ENCODE measurements at places on chromosomes 12 and 14.

DNA sequence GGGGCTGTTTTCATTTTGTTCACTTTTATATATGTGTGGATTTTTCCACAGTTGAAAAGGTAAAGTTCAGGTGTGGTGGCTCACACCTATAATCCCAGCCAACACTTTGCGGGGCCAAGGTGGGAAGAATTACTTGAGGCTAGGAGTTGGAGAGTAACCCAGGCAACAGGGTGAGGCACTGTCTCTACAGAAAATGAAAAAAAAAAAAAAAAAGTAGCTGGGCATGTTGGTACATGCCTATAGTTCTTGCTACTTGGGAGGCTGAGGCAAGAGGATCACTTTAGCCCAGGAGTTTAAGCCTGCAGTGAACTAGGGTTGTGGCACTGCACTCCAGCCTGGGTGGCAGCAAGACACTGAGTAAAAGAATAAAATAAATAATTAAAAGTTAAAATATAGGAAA lies 326.5 kb downstream of the NAV3 start:
- no peak for DNase-seq

- DNase-seq, result no peak
These were observed 728.7 kb downstream of the GALC start for GRCh38 chr14:87264272-87264785.

DNA sequence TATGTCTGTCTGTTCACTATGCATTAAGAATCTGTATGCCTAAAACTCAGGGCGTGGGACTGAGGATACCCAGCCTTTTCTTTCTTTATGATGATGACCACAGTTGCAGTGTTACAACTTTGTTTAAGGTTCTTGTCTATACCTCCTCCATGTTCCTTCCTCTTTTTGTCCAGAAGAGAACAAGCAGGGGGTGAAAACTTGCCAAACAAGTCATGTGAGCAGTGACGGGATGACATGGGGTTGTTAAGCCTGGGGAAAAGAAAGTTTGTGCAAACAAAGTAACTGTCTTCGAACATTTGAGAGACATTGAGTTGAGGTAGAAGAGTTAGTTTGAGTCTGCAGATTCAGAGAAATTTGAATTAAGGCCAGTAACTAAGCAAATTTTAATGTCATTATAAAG lies 505.5 kb downstream of the NPAS3 start:
- no peak for DNase-seq

DNA sequence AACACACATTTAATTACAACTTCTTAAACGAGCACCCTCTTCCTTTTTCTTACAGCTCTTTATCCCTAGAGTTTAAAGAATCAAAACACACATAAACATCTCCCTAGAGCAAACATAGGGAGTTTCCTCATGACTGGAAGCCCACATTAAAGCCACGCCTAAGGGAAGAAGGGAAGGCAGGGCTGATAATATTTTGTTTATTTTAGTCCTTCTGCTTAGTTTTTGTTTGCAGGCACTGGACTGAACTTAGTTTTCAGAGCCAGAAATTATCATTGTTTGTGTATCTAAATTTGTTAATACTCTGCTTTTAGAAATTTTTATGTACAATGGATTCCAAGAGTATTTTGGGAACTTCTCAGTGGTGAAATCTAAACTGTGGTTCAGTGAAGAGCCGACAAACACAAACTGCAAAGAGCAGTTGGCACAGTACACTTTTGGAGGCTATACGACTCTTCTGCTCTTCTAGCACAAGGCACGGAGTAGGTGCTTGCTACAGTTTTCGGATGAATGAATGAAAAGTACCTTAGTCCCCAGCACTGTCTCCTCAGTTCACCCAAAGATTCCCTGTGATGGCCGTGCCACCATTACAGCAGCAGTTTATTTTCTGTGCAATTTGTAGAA lies 17.6 kb upstream of the AMIGO2 start:
- no peak for DNase-seq

- no peak for DNase-seq
These were observed 8.4 kb upstream of the SYCP3 start for GRCh38 chr12:101747697-101748096.

- DNase-seq, result no peak
These were observed at the start of gene RNU6-7 for GRCh38 chr14:32201816-32202490. TSS of gene RNU6-7 (plus strand) at chr14:32202045.

DNA sequence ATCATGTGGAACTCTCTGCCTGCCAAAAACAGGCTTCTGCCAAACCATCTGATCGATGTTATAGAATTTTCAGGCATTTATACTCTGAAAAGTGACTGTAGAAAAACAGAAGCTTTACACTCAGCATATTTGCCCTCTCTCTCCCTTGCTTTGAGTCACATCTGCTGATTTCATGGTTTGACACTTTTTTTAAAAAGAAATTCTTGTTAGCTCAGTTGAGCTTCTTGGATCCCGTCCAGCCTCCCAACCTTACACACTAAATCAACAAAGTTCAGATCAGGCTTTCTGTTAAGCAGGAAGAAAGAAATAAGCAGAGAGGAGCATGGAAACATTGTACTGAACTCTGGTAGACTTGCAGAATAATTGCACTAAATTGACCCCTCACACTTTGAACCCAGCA lies 193.6 kb upstream of the SEL1L start:
- DNase-seq, result no peak

DNA sequence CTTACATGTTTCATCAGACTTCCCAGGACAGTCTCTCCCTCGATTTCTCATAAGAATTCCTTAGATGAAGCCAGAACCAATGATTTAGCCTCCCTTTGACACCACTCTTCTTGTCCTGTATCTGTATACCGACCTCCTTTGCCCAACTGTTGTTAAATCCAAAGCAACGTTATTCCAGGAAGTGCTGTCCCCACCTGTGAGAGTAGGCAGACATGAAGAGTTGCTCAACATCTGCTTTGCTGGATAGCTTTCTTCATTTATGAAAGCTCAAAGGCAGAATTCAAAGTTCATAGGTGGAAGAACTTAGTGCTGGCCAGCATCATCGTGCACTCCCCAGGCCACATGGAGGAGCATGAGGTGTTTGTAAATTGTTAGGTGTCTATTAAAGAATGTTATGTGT lies 55.6 kb downstream of the GTF2A1 start:
- no peak for DNase-seq

DNA sequence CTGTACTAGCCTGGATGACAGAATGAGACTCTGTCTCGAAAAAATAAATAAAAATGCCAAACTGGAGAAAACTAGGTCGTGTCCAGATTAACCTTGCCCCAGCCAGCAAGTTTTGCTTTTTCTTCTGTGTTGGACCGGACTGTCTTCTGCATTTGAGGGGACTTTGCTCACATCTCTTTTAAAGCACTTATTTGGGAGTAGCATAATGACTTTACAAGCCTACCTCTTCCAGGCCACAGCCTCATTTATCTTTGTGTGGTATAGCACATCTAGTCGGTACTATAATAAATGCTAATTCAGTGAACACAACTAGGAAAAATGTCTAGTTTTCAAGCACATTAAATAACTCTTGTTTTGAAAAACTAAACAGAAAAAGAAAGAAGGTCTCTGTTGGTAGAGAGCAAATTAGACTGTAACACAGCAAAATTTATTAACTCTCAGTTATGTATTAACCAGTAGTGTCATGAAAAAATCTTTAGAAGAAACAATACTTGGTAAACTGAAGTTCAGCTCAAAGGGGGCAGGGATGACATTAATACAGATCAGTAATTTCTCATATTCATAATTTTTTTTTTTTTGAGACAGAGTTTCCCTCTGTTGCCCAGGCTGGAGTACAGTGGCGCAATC lies 52.0 kb downstream of the WDHD1 start:
- DNase-seq, result no peak

DNA sequence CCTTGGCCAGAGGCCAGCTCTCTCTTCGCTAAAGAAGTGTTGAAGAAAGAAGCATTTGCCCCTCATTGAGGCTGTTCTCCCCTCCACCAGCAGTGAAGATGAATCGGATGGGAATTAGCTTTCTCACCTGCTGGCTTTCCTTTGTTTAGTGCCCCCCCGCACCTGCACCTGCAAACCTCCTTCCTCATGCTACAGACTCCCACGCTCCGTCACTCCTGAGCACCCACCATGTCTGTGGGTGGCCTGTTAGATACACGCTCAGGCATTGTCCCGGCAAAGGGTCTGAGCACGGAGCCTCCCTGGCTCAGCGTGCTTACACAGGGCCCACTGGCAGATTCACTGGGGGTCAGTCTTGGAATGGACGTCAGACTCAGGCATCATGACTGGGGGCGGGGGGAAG lies 121.6 kb downstream of the GLT1D1 start:
- no peak for DNase-seq

DNA sequence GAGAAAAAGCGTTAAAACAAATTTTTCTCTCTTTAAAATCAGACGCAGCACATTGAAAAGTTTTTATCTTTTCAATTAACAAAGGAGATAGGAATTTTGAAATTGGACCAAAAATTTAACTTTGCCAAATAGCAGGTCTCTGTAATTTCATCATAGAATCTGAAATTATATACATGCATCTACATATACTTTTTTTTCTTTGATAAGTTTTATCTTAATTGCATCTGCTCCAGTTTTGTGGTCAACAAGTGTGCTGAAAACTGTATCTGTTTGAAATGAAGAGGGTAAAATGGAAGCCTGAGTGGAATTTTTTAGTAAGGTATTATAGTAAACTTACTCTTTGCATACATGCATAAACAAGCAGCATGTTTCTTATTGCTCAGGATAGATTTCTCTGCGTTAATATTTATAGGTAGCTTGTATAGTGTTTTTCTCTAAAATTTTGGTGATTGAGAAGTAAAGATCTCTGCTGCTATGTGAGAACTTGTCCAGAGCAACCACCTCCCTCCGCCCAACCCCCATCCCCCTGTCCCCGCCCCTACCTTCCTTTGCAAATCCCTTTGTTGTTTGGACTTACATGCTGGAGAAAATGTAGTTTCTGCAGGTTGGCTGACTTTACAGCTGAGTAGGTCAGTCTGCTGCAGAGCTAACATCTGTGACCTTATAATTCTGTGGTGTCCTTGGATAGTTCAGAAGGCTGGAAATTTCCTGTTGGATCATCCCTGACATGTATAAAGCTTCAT lies 64.6 kb downstream of the VRK1 start:
- DNase-seq, result no peak

- no peak for DNase-seq
These were observed 376.8 kb downstream of the RGS6 start for GRCh38 chr14:72308967-72309485.

DNA sequence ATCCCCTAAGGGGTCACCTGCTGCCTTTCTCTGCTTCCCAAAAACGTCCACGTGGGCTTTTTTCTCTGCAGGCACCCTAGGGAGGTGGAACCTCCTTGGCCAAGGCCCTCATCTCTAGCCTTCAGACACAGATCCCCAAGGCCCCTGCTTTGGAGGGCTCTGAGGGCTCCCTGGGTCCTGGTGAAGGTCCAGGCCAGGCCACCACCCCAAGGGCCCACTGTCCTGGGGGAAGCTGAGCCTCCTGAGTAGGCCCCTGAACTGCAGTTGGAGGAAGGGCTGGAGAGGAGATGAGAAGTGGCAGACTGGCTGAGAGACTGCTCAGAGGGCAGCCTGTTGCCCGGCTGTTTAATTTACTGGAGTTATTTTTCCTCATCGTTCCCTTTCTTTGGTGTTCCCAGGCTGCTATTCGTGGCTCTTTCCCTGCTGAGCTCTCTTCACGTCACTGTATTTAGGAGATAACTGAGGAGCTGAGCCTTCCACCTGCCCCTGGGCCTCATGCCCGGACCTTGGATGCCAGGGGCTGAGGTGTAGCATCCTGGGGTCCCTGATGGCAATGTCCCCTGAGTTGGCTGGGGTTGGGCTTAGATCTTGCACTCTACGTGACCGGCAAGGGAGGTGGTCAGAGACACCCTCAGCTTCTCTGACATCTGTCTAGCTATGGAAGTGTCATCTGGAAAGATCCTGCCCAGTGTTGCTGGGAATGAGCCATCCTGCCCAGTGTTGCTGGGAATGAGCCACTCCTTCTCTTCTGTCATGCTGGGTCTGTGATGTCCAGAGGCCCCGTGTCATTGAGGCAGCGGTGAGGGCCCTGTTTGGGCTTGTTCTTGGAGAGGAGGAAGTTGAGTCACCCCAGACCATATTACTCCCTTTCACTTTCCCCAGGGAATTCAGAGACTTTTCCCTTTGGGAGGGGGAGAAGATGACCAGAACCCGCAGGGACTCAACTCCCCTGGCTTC lies 139.8 kb downstream of the TSPAN9 start:
- DNase-seq, result no peak

GRCh38 chr12:73361156-73361863 lies 1089.1 kb downstream of the TRHDE start:
- DNase-seq, result no peak

DNA sequence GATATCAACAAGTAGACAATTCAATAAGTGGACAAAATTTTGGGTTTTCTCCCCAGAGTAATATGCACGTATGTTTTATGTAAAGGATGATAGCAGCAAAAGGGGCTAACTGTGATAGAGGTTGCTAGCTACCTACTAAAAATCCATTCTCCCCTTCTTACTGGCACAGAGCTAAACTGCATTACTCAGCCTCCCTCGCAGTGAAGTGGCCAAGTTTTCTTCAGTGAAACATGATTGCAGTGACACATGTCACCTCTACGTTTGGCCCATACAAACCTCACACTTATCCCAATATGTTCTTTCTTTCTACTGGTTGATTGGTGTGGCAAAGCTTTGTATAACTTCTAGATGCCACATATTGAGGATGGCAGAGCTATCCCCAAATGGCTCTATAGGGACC lies 34.3 kb downstream of the GPR65 start:
- no peak for DNase-seq

- DNase-seq, result no peak
These were observed 78.5 kb downstream of the TMEM132D start for GRCh38 chr12:129825316-129825715.

GRCh38 chr12:22082190-22082701 lies 36.2 kb downstream of the CMAS start:
- DNase-seq, result no peak

- DNase-seq, result no peak
These were observed 734.9 kb upstream of the USP15 start for GRCh38 chr12:61525331-61525730.

GRCh38 chr14:77912754-77913556 lies 113.0 kb downstream of the ADCK1 start:
- no peak for DNase-seq

DNA sequence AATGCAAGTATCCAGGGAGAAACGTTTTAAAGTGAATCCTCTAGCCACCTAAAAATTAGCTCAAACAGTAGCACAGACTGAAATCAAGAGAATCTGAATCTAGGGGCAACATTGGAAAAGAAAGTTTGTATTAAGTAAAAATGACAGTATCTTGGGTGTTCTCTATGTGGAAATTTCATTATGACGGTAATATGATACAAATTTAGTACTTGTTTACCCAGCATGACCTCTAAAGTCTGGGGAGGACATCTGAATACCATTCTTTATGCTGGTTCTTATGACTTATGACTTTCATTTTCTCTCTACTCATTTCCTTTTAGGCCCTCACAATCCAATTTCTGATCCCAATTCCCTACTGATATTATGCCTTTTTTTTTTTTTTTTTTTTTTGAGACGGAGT lies 14.0 kb downstream of the GTSF1 start:
- DNase-seq, result no peak

- no peak for DNase-seq
These were observed 373.4 kb downstream of the RAD51B start for GRCh38 chr14:68192935-68193334.

GRCh38 chr12:110124269-110124995 lies at the start of gene IFT81:
TSS of gene IFT81 (plus strand) at chr12:110124357. CDS start at chr12:110127381, 3,024 bp downstream.
- DNase-seq, result no peak

All from cerebellar nuclear complex (tissue), 1 donor.